ENCODE measurements at places on chromosomes 16 and 17. TPM values are rescaled to one million over a fixed set of nuclear protein-coding genes. Genes with fewer than 3 reads are reported as not detected.

DNA sequence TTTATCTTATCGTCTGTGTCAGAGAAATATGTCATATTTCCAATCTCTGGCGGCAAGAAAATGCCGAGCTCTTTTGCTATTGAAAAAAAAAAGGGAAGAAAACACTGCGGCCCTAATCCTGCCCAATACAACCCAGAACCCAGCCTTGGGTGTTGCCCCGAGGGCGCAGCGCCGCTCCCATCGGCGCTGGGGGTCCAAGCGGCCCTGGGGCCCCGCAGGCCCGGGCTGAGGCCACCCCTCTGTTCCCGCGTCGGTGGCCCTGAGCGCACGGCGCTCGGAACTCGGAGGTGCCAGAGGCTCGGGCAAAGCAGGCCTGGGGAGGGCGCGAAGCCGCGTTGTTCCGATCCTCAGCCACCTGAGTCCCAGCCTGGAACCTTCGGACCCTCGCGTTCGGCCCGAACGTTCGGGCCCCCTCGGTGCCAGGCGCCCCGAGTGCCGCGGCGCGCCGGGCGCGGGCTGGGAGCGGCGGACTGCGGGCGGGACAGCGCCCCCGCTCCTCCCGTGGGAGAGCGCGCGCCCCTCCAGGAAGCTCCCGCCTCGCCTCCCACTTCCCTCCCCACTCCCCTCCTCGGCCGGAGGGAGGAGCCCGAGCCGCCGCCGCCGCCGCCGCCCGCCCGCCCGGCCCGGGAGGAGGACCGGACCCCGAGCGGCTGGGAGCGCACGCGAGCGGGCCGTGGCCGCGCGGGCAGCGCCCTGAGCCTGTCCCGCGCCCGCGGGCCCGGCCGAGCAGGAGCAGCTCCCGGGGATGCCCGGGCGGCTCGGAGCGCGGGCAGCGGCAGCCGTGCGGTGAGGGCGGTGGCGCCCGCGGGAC lies at the start of gene CPNE2:
TSS of gene CPNE2 (plus strand) at position 609 of the 811 bp plus-strand sequence. CDS start 18,160 bp downstream, outside the sequence.
- peak; percentile 41 for DNase-seq

DNA sequence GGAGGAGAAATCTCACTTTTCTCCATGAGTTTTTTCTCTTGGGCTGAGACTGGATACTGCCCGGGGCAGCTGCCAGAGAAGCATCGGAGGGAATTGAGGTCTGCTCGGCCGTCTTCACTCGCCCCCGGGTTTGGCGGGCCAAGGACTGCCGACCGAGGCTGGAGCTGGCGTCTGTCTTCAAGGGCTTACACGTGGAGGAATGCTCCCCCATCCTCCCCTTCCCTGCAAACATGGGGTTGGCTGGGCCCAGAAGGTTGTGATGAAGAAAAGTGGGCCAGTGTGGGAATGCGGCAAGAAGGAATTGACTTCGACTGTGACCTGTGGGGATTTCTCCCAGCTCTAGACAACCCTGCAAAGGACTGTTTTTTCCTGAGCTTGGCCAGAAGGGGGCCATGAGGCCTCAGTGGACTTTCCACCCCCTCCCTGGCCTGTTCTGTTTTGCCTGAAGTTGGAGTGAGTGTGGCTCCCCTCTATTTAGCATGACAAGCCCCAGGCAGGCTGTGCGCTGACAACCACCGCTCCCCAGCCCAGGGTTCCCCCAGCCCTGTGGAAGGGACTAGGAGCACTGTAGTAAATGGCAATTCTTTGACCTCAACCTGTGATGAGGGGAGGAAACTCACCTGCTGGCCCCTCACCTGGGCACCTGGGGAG lies 19.1 kb downstream of the NGFR start:
- DNase-seq, result no peak

GRCh38 chr16:74931445-74931844 lies 53.5 kb downstream of the WDR59 start:
- no peak for DNase-seq

GRCh38 chr17:72458301-72458700 lies 337.5 kb downstream of the SOX9 start:
- DNase-seq, result no peak

DNA sequence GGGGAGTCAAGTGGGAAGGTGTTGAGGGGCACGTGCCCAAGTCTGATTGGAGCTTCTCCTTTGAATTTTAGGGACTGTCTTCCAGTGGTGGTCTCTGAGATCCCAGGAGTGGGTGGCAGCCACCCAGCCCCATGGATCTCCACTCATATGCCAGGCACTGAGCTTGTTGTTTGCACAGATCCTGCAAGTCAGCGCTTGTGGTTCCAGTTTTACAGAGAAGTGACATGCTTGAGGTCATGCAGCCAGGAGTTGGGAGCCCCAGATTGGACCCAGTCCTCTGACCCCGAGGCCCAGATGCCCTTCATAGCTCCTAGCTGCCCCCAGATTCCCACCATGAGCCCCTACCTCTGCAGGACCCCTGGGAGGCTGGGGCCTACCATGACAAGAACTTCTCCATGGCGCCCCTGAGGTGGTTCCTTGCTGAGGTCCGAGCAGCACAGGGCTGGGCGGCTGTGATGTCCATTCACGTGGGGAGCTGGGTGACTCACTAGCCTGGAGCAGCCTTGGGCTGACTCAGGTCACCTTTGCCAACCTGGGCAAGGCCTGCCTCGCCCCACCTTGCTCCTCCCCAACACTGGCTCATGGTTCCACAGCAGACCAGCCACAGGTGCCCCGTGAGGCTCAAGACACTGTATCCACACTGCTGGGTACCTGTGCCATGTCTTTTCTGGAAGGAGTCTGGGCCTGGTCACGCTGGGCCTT lies 47.4 kb downstream of the RAI1 start:
- DNase-seq, result peak; percentile 31

- no peak for DNase-seq
Measured at GRCh38 chr16:54033747-54034146, 252.8 kb downstream of the IRX3 start.

DNA sequence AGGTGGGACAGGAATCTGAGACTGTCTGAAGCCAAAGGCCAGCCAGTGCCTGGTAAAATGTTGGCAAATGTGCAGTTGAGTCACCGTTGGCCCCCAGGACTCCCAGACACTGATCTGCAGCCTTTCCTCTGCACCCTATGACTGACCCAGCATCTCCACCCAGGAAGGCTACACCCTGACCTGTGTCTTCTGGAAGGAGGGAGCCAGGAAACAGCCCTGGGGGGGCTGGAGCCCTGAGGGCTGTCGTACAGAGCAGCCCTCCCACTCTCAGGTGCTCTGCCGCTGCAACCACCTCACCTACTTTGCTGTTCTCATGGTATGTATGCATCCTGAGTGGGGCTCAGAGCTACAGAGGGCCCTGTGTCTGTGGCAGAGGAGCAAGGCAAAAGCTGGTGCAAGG lies 24.0 kb downstream of the ADGRG5 start:
- no peak for DNase-seq

- DNase-seq, result no peak
Measured at GRCh38 chr16:75379911-75380847, 53.1 kb downstream of the CFDP1 start.

GRCh38 chr17:1577182-1577581 lies 14.6 kb upstream of the PITPNA start:
- DNase-seq, result peak; percentile 91

DNA sequence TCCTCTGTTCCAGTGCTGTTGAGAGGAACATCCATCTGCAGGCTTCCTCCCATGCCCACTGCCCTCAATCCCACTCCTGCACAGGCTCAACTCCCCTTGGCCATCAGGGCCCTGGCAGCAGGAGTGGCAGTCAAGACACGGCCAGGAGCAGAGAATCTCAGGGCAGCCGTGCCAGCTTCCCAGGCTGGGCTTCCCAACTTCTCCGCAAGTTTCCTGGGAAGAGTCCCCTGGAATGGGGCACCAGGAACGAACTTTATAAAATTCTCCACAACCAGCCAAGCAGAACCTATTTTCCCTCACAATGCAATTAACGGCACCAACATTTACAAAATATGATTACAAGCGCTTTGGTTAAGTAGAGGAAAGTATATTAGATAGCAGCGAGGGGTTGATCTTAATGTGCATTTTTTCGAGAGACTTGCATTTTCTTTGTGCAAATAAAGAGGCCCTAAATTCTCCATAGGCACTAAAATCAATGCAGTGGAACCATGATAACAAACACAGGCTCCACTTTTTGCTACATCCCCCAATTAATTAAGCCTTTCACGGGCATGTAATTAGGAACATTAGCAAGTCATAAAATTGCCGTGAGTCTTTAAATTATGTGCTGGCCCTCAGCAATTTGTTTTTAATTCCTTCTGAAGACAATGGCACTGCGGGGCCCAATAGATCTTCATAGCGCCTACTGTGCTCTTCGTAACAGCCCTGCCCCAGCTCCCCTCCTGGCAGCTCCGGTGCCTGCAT lies 99.9 kb upstream of the LHX1 start:
- DNase-seq, result no peak

- DNase-seq, result no peak
Measured at GRCh38 chr16:82242201-82242600, 72.2 kb upstream of the MPHOSPH6 start.

- DNase-seq, result no peak
Measured at GRCh38 chr17:49459401-49459984, 35.6 kb upstream of the NGFR start.

DNA sequence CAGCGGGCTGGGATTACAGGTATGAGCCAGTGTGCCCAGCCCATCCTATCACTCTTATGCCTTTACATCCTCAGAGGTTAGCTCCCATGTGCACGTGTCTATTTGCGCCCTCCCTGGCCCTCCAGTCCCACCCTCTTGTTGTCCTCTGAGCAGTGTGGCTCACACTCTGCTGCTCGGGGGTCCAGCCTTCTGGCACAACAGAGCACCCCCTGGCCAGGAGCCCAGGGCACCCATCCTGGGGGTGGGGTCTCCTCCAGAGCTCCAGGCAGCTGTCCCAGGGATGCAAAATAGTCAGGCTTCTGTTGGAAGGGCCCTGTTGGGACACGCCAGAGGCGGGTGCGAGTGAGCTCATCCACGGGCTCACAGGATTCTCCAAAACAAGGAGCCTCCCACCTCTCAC lies 11.7 kb upstream of the FAM83G start:
- DNase-seq, result no peak

DNA sequence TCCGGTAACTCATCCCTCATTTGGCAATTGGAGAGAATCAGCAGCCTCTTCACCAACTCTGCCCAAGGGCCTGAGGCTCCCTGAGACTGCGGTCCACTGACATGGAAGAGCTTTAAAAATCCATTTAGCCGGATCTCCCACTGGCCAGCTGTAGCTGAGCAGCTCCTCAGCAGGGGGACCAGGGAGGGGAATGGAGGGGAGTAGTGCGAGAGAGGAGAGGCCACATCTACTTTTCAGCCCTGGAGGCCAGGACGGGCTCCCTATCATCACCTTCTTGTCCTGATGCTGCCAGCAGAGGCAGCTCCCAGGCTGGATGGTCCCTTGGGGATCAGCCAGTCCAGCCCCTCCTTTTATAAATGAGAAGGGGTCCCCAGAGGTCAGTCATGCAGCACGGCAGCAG lies 25.0 kb upstream of the SPPL2C start:
- DNase-seq, result no peak

GRCh38 chr17:37025847-37026530 lies 77.2 kb downstream of the AATF start:
- no peak for DNase-seq

- DNase-seq, result no peak
Measured at GRCh38 chr17:15124746-15125145, 140.4 kb downstream of the PMP22 start.

- no peak for DNase-seq
Measured at GRCh38 chr17:65754630-65755029, 193.2 kb upstream of the AXIN2 start.

GRCh38 chr17:21061971-21062526 lies 19.2 kb upstream of the USP22 start:
- no peak for DNase-seq

DNA sequence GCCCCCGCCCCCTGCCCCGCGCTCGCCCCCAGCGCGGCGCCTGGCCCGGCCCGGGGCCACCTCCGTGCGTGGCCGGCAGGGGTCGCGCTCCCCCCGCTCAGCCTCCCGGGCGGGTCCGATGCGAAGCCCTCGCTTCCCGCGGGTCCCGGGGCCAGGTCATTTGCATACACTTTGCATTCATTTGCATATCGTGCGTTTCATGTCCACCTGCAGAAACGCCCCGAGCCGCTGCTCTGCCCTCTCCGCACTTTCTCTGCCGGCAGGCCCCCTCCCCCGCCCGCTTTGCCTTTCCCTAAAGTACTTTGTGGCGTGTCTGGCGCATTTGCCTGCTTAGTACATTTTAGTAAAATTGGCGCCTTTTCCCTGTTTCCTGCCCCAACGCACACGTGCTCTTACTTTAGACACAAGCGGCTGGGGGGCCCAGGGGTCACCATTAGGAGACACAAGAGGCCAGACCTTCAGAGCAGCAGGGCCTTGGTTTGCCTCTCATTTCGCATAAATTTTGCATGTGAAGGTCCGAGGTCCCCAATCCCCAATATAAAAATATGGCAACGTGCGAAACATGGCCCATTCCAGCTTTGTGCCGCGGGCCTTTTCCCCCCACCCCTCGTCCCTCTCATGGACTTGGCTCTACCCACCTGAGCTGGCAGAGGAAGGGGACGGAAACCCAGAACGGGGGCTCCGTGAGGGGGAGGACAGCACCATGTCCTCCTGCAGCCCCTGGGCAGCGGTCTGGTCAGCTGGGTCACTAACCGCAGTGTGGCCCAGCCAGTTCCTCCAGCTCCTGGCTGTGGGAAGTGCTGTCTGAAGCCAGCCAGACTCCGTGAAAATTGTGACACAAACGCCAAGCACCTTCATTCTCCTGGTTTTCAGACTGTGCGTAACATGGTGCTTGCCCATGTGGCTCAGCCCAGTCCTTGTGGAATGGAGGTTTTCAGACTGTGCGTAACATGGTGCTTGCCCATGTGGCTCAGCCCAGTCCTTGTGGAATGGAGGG lies 34.8 kb downstream of the CBFA2T3 start:
- DNase-seq, result no peak

DNA sequence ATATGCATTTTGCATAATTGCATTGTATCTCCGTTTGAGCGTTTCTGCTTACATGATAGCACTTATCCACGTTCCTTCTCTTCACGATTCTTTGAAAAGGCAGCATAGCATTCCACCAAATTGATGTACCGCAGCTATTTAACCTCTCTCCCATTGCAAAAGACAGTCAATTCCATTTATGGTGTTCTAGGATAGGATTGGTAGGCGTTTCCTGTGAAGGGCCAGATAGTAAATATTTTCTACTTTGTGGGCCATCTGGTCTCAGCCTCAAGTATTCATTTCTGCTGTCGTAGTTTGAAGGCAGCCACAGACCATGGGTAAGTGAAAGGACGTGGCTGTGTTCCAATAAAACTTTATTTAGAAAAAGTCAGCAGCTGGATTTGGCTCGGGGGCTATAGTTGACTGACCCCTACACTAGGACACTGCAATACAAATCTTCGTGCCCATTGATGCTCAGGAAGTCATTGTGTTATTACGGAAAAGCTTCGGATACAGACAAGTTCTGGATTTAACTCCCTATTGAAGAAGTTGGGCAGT lies 10.1 kb downstream of the SNX29 start:
- DNase-seq, result no peak

Gene OTOA
- 0.11 TPM for total RNA-seq

Gene MRPL58
- 110 TPM for total RNA-seq

Gene KRT12
- not detected for total RNA-seq

Gene ITGA3
- total RNA-seq, result 729 TPM

Gene LITAF
- 29.8 TPM for total RNA-seq

Gene GP1BA
- not detected for total RNA-seq

Data from HT1080 (cell line).